ENCODE measurements at places on chromosomes 7 and 10.

DNA sequence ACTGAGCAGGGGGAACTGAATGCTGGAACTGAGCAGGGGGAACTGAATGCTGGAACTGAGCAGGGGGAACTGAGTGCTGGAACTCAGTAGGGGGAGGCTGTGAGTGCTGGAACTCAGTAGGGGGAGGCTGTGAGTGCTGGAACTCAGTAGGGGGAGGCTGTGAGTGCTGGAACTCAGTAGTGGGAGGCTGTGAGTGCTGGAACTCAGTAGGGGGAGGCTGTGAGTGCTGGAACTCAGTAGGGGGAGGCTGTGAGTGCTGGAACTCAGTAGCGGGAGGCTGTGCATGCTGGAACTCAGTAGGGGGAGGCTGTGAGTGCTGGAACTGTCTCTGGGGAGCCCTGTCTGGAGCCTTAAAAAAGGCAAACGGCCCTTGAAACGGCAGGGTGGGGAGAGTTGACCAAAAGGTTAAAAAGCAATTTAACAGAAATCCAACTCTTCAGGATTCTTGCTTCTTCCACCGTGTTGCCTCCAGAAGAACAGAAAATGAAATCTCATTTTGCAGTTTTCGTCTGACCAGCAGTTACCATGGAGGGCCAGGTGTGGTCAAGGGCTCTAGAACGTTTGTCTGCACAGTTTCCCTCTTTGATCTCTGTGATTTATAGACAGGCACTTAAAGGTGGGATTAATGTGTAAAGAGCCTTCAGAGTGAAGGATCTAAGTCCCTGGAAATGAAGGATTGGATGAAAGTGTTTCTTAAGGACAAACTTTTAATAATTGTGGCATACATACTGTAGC, 19.1 kb downstream of the DOCK1 start:
- no peak for DNase-seq

GRCh38 chr10:11907914-11908313, 84.8 kb downstream of the PROSER2 start:
- no peak for DNase-seq

DNA sequence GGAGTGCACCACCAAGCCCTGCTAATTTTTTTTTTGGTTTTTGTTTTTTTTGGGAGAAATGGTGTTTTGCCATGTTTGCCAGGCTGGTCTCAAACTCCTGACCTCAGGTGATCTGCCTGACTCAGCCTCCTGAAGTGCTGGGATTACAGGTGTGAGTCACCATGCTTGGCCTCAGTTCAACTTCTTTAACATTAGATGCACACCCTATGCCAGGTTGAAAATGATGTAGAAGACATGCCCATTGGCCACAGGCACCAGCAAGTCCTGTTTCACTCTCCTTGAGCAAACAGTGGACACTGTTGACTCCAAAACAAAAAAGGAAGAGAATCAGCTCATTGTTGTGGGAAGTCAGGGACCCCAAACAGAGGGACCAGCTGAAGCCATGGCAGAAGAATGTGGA, 1205.3 kb downstream of the REEP3 start:
- DNase-seq, result no peak

- no peak for DNase-seq
These were observed 35.2 kb upstream of the STOX1 start for GRCh38 chr10:68792115-68792514.
